ENCODE measurements at places on chromosomes 5 and 9.

- DNase-seq: no peak
These were observed 59.2 kb downstream of the CRB2 start for GRCh38 chr9:123414936-123415930.

DNA sequence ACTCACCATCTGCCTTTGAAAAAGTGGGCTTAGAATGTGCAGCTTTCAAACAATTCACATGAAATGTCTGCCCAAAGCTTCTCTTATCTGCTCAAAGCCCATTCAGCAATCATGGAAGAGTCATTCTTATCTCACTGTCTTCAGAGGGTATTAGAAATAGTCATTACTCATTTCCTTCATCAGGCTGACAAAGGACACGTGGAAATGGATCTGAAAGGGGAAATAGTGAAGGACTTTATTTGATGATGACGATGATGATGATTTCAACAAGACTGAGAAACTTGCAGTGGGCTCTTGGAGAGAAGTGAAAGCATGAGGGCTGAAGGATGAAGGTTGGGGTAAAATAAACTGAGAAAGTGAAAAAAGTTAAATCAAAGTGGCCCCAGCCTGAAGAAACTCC lies 194.3 kb downstream of the SMARCA2 start:
- no peak for DNase-seq

DNA sequence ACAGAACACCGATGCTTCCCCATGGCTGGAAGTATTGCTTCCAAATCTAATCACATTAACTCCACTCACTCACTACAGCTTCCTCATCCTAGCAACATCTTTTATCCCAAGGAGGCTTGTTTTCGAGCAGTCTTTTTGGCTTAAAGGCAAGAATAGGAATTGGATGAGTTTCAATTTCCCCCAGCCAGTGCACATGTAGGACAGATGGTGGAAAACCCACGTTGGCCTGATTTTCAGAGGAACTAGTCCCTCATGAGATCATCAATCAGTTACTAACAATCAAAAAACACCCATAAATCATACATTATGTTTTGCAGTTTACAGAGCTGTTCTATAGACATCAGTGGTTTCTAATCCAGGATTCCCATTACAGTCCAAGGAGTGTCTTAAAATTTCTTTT lies 48.5 kb upstream of the AGXT2 start:
- DNase-seq: no peak

DNA sequence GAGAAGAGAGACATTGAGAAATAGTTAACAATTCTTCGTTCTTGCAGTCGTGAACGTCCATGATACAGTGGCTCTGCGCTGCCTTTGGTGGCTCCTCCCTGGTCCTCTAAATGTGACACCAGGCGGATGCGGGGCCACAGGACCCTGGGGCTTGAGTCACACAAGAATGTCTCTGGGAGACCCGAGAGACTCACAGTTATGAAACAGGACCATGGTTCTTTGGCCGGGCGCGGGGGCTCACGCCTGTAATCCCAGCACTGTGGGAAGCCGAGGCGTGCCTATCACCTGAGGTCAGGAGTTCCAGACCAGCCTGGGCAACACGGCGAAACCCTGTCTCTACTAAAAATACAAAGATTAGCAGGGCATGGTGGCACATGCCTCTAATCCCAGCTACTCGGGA lies 767 bp upstream of the ZDHHC11 start:
- DNase-seq: no peak

DNA sequence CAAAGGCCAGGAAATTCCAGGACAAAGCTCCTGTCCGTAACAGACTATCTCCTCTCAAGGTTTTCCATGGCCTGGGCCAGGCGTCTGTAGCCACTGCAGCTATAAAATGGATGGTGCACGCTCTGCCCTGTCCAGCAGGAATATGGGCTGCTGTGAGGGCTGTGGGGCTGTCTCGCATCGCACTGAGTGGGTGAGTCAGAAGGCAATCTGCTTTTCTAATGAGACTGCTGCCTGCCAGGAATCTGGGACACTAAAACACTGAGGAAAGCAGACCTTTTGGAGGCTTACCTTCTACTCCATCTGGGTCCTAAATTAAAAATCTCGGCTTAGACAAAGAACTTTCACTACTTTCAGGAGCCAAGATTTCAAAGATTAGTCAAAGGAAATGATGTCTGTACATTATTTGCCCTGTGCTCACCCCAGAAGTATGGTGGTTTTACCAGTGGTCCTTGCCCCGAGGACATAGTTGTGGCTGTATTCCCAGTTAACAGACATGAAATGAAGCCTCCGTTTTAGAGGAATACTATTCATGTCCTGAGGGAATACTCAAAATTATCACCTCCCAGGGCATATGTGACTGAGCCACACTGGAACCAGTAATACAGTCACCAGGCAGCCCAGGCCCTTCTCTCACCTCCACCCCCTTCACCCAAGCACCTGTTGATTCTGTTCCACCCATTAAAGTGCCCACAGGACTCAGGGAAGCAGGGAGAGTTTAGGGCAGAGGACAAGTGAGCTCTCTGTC lies 56.4 kb downstream of the PFDN1 start:
- DNase-seq: no peak

DNA sequence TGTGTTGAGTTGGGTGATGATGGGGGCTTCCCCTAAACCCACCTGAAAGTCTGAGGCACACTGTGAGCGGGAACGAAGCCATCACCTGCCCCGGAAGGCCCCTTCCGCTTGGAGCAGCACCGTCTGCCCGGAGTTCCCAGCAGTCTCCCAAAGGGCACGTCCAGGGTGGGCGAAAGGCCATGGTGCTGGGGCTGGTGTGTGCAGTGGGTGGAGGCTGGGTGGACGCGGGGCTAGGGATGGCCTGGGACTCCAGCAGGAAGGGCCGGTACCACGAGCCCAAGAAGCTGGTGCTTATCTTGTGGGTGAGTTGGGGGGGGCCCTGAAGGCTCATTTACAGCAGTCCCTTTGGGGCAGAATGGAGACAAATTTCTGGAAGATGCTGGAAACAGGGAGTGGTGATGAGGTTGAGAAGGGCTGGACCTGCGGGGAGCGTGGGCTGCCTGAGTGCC lies 4.6 kb downstream of the FLT4 start:
- no peak for DNase-seq

- DNase-seq: peak; percentile 52
These were observed 3.2 kb upstream of the NRARP start for GRCh38 chr9:137305060-137305797.

Data from activated CD4-positive, alpha-beta T cell treated with anti-CD3 and anti-CD28 coated beads, Interleukin-2, amount 50 U/mL, for 4 hours (primary cell).